HT1080 (cell line): ENCODE measurements at places on chromosomes 7 and 10.
A peak's percentile ranks its signal among the peaks of the same experiment; 100 is the strongest.

DNA sequence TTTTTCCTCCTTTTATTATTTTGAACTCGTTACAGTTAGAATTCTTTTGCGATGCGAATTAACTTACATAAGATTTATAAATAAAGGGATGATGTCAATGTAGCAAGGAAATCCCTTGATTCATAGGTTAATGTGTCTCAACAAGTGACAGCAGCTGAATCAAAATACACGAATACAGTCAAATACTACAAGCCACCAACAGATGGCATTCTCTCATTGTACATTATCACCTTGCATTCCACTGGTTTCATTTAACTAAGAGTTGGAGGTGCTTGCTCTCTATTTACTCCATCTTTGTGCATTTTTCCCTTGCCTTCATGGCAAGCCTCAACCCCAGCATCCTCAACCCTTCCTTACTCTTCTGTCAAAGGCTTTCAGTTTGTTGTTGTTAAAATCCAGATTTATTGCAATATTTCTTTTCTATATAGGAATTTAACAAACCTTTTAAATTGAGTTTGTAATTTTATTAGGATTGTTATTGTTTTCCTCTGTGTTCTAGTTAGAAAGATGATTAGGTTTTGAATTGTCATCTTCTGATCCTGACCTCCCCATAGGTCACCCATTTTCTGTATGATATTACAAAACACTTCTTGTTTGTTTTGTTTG is 78.3 kb downstream of the SLC25A40 start:
- DNase-seq: peak; percentile 58

GRCh38 chr7:30965883-30966282 is 2.1 kb downstream of the GHRHR start:
- no peak for DNase-seq

GRCh38 chr10:62087329-62087728 is 181.3 kb downstream of the RTKN2 start:
- no peak for DNase-seq

- no peak for DNase-seq
These were observed 43.0 kb downstream of the UNCX start for GRCh38 chr7:1275451-1276381.

DNA sequence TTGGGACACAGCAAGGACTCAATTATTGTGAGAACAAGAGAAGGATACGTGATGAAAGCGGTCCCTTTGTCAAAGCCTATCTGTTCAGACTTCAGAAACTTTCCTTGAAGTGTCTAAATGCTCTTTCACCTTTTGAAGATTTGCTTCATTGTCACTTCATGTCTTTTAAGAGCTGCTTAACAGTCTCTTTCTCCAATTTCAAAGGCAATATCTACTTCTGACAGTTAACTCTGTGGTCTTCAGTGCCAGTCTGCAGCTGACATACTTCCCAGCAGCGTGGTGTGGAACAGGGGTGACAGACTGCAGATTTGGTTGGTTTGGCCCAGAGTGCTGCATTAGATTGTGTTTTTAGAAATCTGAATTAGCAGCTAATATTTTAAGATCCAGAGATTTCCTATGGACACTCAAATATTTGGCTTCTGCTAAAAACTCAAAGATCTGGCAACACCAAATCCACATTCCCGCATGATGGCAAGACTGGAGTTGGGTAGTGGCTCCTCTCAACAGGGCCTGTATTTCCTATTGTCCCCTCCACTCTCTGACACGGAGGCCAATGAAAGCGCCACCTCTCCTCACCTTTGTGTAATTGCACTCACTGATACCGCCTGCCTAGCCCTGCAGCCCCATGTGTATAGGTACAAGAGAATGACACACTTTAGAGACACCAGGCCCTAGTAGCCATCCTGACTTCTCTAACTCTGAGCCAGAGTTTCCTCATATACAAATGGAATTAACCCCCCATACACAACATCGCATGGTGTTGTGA is 11.5 kb downstream of the SCRN1 start:
- DNase-seq: no peak

GRCh38 chr7:99638731-99639130 is 22.0 kb downstream of the ZSCAN25 start:
- no peak for DNase-seq

- DNase-seq: no peak
These were observed 22.7 kb downstream of the MICALL2 start for GRCh38 chr7:1436608-1437007.
